ENCODE measurements at places on chromosomes 7 and 10. TPM values are rescaled to one million over a fixed set of nuclear protein-coding genes. Genes with fewer than 3 reads are reported as not detected.

Gene DEPP1
- total RNA-seq = 3.1 TPM

DNA sequence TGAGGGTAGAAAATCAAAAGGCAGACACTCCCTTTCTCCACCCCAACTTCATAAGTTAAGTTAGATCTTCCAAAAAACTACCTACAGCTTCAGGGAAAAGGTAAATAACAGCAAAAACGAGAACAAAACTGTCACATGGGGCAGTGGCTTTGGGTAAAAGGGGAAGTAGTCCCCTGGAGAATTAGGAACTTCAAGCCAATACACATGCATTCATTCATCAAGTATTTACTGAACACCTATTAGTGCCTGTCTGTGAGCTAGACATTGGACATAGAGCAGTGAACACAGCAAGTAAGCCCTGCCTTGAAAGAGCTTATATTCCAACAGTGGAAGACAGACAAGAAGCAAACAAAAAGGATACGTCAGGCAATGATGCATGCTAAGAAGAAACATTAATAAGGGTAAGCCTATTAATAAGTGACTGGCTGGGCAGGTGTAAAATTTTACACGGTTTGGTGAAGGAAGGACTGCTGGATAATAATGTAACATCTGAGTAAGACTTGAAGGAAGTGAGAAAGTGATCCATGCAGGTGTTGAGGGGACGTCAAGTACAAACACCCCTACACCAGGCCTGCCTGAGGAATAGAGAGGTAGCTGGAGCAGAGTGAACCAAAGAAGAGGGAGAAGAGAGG lies 69.6 kb upstream of the RAPGEF5 start:
- DNase-seq = no peak

- no peak for DNase-seq
These were observed 234.5 kb upstream of the TCF7L2 start for GRCh38 chr10:112715581-112715980.

GRCh38 chr10:59177836-59178235 lies 1.4 kb downstream of the PHYHIPL start:
- DNase-seq = no peak

- DNase-seq = no peak
These were observed 70.4 kb downstream of the RALA start for GRCh38 chr7:39693812-39694211.

- no peak for DNase-seq
These were observed 6.1 kb downstream of the TBATA start for GRCh38 chr10:70779088-70779487.

DNA sequence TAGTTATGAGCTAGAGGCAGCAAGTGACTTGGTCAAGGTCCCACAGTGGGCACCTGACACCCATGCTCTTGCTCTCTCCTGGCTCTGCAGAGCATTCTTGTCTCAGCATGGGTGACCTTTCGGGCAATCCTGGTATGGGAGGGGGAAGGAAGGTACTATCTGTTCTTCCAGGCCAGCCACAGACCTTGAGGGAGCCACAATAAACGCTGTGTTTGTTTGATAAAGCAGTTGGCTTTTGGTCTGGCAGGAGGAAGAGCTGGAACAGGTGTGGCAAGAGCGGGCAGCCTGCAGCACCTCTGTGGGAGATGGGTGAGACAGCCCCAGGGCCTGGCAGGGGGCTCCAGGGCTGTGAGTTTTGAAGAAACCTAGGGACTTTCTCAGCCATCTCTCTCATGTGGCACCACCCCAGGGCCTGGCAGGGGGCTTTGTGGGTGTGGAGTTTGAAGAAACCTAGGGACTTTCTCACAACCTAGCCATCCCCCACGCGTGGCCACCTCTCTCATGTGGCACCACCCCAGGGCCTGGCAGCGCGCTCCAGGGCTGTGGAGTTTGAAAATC lies 11.4 kb downstream of the CLDN3 start:
- DNase-seq = no peak

DNA sequence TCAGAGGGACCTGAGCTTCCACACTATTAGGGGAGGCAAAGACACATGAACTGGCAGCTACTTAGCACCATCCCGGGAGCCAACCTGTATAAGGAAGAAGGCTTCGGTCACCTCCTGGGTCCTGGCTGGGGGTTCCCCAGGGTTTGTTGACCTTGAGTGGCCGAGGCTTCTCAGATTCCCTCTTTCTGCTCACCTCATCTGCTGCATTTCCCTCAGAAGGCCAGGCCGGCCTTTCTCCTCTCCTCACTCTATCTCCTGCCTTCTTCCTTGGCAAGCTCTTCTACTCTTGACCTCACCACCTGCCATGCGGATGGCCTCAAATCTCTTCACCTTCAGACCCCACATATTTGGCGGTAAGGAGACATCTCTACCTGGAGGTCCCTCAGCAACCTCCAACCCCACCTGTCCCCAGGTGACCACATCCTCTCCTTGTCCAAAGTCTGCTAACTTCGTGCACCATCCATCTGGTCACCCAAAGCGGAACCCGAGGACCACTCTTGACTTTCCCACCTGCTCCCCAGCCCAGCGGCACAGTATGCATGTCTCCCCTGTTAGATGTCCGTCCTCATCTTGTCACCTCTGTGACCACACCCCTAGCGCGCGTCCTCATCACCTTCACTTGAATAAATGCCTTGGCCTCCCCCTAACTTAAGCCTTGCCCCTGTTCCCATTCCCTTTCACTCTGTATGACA lies 133.8 kb upstream of the UNC5B start:
- DNase-seq = no peak

GRCh38 chr10:80394358-80394916 lies 13.9 kb upstream of the PRXL2A start:
- DNase-seq = no peak

DNA sequence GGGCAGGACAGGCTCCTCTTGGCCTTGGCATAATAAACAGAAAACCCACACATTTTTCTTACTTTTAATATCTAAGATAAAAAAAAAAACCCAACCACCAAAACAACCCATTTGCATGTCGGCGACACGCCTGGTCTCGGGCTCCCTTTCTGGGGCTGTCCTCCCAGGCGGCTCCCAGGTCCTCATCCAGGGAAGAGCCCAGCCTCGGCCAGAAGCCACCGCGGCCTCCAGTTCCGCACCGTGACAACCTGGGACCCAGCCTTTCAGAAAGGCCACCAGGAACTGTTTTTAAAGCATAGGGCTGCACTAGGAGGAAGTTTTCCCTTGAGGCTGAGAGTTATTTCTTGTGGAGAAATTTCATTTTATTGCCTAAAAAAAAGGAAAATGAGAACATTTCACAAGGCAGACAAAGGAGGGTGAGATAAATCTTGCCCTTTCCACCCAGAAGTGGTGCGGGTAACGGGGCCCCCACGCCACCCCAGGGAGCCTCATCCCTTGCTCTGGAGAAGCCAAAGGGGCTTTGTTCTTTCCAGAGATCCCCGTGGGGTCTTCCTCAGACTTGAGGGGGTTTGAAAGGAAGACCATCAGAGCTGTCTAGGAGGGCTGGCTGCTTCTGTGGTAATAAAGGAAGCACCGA lies 39.2 kb upstream of the MKRN1 start:
- no peak for DNase-seq

Gene HNRNPA2B1
- 146 TPM for total RNA-seq
